Activated T-helper 1 cell treated with anti-CD3 and anti-CD28 coated beads, Interleukin-2, amount 50 U/mL, for 16 hours (primary cell): ENCODE measurements at places on chromosomes 1 and 21.

DNA sequence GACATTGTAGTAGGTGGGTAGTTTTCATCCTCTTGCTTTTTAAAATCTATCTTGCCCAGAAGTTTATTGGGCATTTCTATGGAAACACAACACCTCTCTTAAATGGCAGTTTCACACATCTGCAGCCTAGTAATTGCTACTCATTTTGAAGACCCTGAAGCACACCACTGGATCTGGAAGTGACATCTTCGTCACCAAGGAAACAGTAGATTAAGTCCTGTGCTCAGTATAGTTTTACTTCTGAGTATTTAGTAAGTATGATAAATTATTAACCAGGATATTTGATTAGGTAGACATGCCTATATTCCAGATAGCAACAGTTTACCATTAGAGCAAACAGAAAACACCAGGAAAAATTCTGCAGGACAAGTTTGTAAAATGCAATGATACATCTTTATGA is 48.7 kb downstream of the UCK2 start:
- no peak for DNase-seq

DNA sequence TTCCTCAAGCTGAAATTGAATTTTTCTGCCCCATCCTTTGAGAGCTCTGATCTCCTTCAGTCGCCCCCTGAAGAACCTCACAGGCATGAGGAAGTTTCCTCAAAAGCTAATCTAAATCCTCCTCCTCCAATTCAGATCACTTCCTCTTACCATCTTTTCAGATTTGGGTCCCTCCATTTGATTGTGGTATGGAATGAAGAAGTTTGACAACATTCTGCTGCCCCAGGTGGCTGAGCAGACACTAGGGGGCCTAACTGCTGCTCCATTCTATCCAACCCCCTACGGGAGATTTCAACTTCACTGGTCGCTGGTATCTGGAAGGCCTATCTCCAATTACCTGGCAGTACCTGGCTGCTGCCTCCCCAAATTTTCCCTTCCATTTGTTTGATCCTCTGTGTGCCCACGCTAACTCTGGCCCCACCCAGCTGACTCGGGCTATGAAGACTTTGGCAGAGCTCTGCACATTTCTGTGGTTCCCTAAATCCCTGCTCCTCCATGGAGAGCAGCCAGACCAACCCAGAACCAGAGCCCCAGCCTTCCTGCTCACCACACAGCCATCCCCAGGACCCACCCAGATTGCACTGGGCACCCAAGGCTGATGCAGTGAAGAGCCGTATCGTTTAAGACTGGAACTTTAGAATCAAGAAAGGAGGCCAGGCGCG is 7.8 kb downstream of the IRF6 start:
- no peak for DNase-seq

- DNase-seq, result no peak
Measured at GRCh38 chr1:172997941-172998361, 52.8 kb downstream of the TNFSF18 start.

- no peak for DNase-seq
Measured at GRCh38 chr1:204445860-204446412, 34.3 kb upstream of the PPP1R15B start.

DNA sequence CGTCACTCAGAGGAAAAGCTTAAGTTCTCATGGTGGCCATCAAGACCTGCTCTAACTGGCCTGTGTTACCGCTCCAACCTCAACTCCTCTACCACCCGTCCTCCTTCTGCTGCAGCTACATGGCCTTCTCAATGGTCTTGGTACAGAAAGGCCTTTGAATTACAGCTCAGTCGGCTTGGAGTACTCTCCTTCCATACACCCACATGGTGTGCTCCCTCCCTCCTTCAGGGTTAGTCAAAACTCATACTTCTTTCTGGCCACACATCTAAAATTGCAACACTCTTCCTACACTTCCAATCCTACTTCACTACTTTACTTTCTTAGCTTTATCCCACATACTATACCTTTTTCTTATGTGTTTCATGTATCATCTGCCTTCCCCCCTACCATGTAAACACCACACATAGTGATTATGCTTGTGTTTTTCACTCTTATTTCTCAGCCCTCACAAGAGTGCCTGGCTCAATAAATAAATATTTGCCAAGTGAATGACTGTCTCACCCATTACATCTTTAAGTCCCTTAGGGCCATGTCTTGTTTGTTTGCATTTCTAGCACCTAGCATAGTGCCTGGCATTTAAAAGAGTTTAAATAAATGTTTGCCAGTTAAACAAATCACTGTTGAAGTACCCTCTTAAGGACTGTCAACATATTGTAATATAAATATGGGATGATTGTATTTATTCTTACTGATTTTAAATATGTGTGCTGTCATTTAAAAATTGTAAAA is 37.6 kb upstream of the HMCN1 start:
- no peak for DNase-seq

DNA sequence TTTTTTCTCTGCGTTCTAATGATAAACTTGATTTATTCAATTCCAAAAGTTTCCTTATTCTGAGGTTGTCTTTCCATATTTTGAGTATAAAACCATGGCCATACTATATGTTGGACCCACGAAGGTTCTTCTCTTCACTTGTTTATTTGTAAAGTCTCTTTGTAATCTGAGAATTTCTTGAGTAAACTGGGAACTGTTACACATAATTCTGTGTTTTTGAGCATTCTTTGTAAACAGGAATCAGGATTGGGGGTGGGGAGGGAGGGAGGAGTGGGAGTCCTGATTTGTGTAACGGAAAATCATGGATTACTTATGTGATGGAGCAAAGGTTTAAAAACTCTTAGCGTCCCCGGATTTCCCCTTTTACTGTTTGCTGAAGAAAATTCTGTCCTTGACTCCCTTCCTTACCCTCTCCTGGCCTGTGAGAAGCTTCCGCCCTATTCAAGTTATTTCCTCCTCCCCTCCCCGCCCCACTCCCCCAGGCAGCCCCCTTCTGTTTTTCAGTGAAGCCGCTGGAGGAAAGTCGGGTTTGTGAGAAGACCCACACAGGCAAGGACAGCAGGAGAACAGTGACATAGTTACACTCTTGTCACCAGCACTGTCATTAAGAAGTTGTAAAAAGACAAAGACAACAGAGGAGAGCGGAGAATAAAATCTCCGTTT is 6.4 kb upstream of the NBPF11 start:
- DNase-seq, result no peak

GRCh38 chr1:204896023-204896422 is 25.4 kb downstream of the NFASC start:
- DNase-seq, result no peak

DNA sequence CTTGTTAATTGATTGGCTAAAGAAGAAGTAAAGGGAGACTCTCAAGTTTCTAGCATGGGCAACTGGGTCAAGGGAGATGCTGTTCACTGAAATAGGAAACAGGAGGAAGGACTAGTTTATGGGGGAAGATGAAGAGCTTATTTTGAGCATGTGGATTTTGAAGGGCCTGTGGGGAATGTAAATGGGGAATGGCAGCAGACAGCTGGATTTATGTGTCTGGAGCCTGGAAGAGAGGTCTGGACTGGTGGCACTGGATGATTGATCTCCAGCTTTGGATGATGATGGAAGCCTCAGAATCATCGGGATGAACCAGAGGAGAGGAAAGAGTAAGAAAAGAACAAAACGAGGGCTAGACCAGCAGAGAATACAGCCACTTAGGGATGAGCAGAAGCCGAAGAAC is 54.9 kb upstream of the ENAH start:
- no peak for DNase-seq
